ENCODE measurements at places on chromosomes 1 and 21.

DNA sequence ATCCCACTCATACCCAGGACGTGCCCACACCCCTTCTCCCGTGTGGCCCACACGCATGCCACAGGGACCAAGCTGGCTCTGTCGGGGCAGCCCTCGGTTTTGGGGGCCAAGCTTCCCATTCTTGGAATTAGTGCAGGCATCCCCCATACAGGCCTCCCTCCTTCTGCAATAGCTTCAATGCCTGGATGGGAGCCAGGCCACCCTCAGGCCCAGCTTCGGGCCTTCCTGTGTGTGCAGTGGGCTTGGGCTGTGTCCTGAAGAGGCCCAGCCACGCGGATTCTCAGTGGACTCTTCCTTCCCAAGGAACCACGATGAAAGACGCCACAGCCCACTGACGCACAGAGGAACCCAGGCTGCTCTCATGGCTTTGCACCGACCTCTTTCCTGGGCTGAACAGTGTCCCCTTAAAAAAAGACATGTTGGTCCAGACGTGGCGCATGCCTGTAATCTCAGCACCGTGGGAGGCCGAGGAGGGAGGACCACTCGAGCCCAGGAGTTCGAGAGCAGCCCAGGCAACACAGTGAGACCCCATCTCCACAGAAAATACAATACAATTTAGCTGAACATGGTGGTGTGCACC, 3.4 kb downstream of the KRTAP10-11 start:
- H3K4me1 ChIP-seq: peaks cover 36% of the 10 kb centered on the region
- H3K36me3 ChIP-seq: peaks cover 4% of the 10 kb centered on the region

GRCh38 chr1:101278238-101278637, 41.4 kb downstream of the S1PR1 start:
- H3K27ac ChIP-seq: peak overlapping the region; percentile 92
- peaks cover 76% of the 10 kb centered on the region for H3K4me1 ChIP-seq
- H3K27me3 ChIP-seq: no peaks in the 10 kb centered on the region

DNA sequence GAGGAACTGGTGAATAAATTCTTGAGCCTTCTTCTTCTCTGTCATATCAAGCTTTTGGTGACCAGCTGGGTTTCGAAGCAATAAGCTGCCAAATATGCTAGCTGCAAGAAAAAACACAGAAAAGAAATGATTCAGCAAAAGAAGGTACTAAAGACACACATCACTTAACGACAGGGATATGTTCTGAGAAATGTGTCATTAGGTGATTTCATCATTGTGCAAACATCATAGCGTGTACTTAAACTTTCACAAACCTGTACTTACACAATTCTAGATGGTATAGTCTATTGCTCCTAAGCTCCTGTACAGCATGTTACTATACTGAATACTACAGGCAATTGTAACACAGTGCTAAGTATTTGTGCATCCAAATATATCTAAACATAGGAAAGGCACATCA, 2.9 kb upstream of the MTF1 start:
- H3K36me3 ChIP-seq: peaks cover 20% of the 10 kb centered on the region
- H3K4me3 ChIP-seq: no peak overlapping the region
- no peak for DNase-seq
- peaks cover 12% of the 10 kb centered on the region for H3K4me1 ChIP-seq
- H3K27ac ChIP-seq: no peak overlapping the region

DNA sequence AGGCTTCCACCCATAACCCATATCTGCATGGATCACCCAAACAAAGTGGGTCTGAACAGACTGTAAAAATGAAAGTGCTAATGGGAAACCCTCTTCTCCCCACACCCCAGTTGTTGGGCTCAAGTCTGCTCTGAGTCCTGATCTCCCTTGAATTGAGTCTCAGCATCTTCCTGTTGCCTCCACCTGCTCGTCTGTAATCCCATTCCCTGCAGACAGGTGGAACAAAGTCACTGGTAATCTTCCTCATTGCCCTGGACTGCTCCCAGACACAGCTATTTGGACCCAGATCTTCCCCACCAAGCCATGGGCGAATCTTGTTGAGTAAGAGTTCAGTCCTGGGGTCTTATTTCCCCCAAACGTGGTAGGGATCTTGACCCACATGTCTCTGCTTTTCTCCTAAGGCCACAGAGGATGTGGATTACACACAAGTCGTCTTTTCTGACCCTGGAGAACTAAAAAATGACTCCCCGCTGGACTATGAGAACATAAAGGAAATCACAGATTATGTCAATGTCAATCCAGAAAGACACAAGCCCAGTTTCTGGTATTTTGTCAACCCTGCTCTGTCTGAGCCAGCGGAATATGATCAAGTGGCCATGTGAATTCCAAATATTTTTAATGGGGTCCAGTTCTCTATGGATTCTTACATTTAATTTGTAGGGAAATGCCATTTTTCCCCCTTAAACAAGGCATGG, 15.7 kb downstream of the AVPR1B start:
- DNase-seq: no peak
- H3K4me1 ChIP-seq: no peaks in the 10 kb centered on the region
- peaks cover 59% of the 10 kb centered on the region for H3K27me3 ChIP-seq
- no peaks in the 10 kb centered on the region for H3K36me3 ChIP-seq
- H3K4me3 ChIP-seq: no peak overlapping the region
- no peak overlapping the region for H3K27ac ChIP-seq

GRCh38 chr21:45132841-45133573, 58.6 kb downstream of the ADARB1 start:
- no peak overlapping the region for H3K27ac ChIP-seq
- H3K4me3 ChIP-seq: no peak overlapping the region
- H3K27me3 ChIP-seq: no peaks in the 10 kb centered on the region
- no peak for DNase-seq

DNA sequence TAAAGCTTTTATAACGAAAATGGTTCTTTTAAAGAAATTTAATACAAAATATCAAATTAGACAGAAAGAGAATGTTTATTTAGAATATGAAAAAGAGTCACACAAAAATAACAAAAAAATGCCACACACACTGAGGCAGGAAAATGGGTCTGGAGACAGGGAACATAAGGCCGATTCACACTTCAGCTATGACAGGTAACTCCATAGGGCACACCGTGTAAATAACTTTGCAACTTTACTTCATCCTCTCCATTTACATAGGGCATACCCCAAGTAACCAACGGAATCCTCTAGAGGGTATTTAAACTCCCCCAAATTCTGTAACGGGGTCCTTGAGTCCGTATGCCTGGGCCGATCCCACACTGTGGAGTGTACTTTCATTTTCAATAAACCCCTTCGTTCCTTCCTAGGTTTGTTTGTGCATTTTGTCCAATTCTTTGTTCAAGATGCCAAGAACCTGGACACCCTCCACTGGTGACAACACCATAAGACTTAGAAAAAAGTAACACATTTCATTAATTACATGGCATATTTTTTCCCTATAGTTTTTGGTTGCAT, 23.1 kb upstream of the PTGS2 start:
- H3K4me3 ChIP-seq: no peak overlapping the region
- no peaks in the 10 kb centered on the region for H3K27me3 ChIP-seq

DNA sequence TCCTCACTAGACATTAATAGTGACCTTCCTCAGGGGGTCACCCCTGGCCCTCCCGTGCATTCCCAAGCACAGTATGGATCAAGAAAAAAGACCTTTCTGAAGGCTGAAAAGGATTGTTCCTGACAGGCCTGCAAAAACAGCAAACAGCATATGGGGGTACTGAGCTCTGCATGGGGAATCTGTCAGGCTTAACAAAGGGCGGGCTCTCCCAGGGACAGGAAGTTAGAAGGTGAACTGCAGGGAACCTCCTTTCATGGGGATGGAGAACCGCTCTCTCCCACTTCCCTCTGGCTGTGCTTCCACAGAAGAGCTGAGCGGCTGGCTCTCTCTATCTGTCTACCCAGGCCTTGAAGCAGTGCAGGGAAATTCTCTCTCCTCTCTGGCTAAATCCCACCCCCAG, 91.7 kb downstream of the DTL start:
- H3K36me3 ChIP-seq: no peaks in the 10 kb centered on the region
- H3K27me3 ChIP-seq: no peaks in the 10 kb centered on the region
- no peak for DNase-seq
- H3K4me3 ChIP-seq: no peak overlapping the region
- no peak overlapping the region for H3K27ac ChIP-seq
- no peaks in the 10 kb centered on the region for H3K4me1 ChIP-seq

GRCh38 chr1:111717450-111717849, 21.7 kb downstream of the INKA2 start:
- DNase-seq: no peak
- peaks cover 11% of the 10 kb centered on the region for H3K36me3 ChIP-seq
- no peaks in the 10 kb centered on the region for H3K27me3 ChIP-seq
- H3K27ac ChIP-seq: no peak overlapping the region
- H3K4me3 ChIP-seq: no peak overlapping the region

DNA sequence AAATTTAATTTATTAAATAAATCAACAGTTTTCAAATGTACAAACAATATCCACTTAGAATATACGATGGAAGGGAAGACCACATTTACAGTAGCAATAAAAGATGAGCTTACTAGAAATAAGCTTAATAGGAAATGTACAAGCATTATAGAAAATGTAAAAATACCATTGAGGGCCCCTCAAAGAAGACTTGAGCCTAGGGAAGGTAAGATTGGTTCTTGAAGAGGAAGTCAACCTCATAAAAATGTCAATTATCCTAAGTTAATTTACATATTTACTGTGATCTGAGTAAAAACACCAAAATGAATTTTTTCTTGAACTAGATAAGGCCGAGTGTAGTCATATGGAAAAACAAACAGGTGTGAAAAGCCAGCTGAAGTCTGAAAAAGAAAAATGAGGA, 39.7 kb upstream of the TRIM67 start:
- no peaks in the 10 kb centered on the region for H3K4me1 ChIP-seq
- H3K36me3 ChIP-seq: peaks cover 2% of the 10 kb centered on the region
- no peak overlapping the region for H3K4me3 ChIP-seq
- H3K27ac ChIP-seq: no peak overlapping the region

DNA sequence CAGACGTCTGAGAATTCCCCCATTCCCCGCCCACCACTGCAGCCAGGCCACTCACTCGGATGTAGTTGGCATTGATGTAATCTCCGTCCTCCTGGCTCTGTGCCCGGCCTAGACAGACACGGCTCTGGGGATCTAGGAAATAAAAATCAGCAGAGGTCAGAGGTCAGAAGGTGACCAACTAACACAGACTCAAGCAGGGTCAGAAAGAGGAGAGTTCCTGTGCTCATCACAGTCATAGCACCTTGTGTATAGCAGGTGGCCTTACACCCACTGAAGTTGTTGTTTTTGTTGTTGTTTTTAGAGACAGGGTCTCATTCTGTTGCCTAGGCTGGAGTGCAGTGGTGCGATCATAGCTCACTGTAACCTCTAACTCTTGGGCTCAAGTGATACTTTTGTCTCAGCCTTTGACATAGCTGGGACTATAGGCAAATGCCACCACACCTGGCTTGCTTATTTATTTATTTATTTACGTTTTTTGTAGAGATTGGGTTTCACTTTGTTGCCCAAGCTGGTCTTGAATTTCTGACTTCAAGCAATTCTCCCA, 4.9 kb downstream of the PTPN7 start:
- H3K4me3 ChIP-seq: no peak overlapping the region
- no peak for DNase-seq
- H3K36me3 ChIP-seq: peaks cover 63% of the 10 kb centered on the region
- H3K27ac ChIP-seq: no peak overlapping the region
- H3K27me3 ChIP-seq: no peaks in the 10 kb centered on the region

DNA sequence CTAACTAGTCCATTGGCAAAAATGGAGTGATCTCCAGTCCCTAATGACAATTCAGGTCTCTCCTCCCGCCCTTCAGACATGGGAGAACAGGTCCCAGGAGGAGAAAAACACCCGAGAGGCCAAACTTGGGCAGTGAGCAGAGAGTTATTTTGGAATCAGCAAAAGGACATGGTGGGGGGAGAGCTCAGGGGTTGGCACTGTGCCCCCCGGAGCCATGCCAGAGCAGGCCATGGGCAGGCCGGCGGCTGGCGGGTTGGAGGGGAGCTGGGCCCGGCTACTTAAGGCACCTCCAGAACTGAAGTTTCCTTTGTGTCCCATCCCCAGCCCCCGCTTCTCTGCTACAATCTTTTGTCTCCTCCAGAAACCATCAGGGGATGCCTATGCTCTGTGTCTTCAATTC, 7.1 kb downstream of the LGR6 start:
- no peaks in the 10 kb centered on the region for H3K27me3 ChIP-seq
- DNase-seq: no peak
- peaks cover 19% of the 10 kb centered on the region for H3K4me1 ChIP-seq

GRCh38 chr1:7501084-7501491, 270.0 kb upstream of the VAMP3 start:
- no peak overlapping the region for H3K4me3 ChIP-seq
- no peak overlapping the region for H3K27ac ChIP-seq
- no peaks in the 10 kb centered on the region for H3K4me1 ChIP-seq
- DNase-seq: no peak
- no peaks in the 10 kb centered on the region for H3K27me3 ChIP-seq
- H3K36me3 ChIP-seq: no peaks in the 10 kb centered on the region

Data from central memory CD8-positive, alpha-beta T cell (primary cell).